Activated naive CD4-positive, alpha-beta T cell treated with anti-CD3 and anti-CD28 coated beads, Interleukin-2, amount 50 U/mL, for 16 hours (primary cell): ENCODE measurements at places on chromosomes 1 and 21.
A peak's percentile ranks its signal among the peaks of the same experiment; 100 is the strongest.

DNA sequence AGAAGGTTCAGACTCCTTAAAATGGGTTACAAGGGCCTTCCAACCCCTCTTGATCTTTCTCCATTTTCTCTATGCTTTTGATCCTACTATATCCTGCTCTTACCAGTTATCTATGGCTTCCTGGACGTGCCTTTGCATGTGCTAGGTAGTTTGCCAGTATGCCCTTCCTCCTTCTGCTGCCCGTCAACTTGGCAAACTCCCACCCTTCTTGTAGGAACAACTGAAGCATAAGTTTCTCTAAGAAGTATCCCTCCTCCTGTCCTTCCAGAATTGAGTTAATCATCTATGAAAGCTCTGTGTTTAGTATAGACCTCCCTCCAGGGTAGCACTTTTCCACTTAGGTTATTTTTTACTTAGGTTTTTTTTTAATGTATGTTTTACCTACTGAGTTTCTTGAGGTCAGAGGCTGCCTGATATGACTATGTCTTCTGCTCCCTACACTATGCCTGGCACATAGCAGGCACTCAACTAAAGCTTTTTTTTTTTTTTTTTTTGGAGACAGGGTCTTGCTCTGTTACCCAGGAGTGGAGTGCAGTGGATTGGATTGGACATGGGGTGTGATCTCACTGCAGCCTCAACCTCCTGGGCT is 10.0 kb upstream of the IGSF3 start:
- DNase-seq, result no peak

- DNase-seq, result peak; percentile 42
These were observed 91.0 kb upstream of the KCNA3 start for GRCh38 chr1:110765640-110766335.

GRCh38 chr21:28828021-28828420 is 164.7 kb downstream of the LTN1 start:
- no peak for DNase-seq

GRCh38 chr1:84834419-84835064 is 58.5 kb downstream of the LPAR3 start:
- DNase-seq, result no peak

- no peak for DNase-seq
These were observed 59.3 kb upstream of the FAM89A start for GRCh38 chr1:231099311-231099710.

GRCh38 chr21:37908691-37909090 is 7.6 kb downstream of the KCNJ6 start:
- DNase-seq, result no peak

DNA sequence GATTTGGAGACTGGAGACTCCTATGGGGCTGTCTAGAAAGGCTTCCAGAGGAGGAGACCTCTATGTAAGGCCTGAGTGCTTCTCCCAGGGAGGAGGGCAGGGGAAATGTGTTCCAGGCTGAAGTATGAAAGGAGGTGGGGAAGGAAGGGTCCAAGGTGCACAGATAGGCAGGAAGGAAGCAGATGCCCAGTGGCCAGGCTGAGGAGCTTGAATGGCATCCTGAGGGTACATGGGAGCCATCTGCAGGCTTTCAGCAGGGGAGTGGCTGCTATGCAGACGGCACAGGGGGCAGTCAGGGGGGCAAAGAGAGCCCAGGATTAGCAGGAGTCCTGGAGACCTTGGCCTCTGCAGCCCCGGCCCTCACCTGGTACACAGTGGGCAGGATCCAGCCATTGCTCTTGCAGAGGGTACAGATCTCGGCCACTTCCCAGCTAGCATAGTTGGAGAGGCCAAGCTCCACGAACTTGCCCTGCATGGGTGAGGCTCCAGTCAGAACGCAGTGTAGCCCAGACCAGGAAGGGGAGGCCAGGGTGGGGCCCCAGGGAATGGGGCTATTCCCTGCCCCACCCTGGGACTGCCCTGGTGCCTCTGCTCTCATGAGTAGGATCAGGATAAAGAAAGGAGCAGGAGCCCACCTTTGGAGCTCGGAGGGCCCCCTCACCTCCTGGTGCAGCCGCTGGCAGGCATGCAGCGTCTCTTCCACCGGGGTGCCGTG is 4.0 kb downstream of the AKR7A2 start:
- no peak for DNase-seq

- DNase-seq, result no peak
These were observed 144.0 kb upstream of the NRIP1 start for GRCh38 chr21:15208786-15209185.

DNA sequence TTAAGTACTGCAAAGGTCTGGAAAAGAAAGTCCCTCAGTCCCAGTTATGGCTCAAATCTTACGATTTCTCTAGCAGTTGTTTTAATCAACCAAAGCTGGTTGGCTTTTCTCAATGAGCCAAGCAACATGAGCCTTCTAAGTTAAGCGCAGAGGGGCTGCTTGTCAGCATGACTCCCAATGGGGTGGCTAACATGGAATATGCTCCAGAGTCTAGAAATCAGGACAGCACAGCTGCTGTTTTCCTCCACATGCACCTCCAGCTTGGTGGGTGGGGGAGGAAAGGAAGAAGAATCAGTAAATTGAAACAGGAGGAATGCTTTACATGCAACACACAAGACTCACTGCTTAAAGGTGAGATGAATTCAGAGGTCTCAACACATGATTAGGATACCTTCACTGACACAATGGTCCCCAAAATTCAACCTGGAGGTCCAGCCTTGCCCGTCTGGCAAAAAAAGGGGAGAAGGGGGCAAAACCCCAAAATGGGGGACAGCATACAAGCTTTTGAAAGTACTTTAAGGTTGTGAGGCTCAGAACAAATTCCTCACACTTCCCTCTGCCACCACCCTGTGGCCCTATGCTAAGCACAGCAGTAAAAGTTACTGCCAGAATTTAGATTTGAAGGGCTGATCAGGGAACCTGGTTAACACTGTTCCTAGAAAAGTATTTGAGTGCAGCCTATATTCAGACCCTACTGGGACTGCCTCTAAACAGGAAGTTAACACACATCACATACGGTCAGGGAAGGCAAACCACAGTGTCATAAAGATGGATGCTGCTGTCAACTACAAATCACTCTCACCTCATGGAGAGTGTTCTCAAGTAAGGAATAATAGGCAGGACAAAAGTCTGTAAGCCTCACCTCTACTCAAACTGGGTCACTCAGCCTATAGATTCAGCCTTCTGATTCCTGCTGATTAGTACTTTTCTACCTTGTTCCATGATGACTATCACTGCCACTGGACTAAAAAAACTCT is 2.6 kb downstream of the GATAD2B start:
- DNase-seq, result no peak

DNA sequence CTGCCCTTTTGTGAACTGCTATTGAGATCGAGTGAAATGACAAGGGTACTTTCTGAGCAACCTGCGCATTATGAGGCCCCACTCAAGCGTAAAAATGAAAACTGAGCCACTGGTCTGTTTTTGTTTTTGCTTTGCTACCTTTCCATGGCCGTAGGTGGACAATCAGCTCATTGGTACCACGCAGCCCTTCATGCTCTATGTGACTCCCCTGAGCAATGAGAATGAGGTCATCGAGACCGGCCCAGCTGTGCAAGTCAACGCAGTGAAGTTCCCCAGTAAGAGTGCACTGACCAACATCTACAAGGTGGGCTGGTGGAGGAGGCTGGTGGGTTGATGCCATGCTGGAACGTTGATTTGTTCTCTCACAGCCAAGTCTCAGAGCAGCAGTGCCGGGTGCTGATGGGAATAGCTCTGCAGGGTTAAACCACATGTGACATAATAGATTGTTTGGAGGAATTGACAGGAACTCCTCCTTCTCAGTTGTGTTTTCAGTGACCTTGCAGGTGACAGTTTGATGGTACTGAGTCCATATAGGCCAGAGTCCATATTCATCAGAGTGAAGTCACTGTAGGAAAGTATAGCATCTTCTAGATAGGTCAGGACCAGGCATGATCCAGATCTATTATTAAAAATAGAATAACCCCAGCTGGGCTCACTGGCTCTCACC is 170.3 kb downstream of the VPS13D start:
- no peak for DNase-seq

DNA sequence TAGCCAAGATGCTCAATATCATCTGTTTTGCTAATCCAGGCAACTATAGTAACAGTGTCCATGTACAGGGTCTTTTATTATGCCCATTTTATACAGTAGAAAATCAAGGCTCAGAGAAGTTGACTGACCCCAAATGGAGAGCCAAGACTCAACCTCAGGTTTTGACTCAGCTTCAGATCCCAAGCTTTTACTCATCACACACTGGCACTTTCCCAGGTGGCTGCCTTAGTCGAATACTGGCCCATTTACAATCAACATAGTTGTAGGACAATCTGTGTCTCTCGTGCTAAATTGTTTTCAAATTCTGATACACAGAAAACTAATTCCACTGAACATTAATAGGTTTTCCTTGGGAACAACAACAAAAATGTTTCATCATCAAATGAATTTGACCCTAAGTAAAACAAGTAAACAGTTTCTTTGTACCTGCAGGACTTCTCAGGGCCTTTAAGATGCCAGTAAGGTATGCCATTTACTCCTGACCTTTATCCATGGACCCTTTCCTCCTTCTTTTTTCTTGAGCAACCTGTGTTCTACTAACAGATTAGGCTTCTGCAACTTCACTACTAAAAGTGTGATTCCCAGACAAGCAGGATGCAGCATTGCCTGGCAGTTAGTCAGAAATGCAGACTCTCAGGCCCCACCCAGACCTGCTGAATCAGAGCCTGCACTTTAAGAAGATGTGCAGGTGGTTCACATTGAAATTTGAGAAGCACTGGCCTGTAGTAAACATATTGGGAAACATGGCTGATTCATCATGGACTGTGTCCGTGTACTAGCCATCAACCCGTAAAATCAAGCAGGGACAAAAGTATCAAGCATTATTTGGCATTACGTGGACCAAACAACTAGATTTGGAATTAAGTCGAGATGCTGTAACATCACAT is 128.8 kb downstream of the RRAGC start:
- DNase-seq, result no peak

GRCh38 chr1:165717918-165718515 is 19.7 kb upstream of the ALDH9A1 start:
- DNase-seq, result peak; percentile 28

- DNase-seq, result no peak
These were observed 13.4 kb downstream of the FBLIM1 start for GRCh38 chr1:15771836-15772515.
